ENCODE measurements at places on chromosomes 7 and 10.

DNA sequence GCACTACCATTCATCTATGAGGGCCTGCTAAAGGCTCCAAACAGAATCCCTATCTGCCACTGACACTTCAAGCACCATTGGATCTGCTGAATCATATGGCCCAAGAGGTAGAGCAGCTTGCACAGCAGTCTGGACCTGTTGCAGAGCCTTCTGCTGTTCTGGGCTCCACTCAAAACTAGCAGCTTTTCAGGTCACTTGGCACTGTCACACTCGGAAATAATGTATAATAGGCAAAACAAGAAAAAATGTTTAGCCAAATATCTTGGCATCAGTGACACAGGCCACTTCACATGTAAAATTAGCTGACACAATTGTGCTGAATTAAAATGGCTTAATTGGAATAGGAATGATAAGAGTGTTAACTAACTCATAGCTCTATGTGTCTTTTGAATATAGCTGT lies 1182.9 kb upstream of the LRRTM3 start:
- no peak for DNase-seq

GRCh38 chr7:90869335-90869734 lies 273.2 kb downstream of the CDK14 start:
- no peak for DNase-seq

DNA sequence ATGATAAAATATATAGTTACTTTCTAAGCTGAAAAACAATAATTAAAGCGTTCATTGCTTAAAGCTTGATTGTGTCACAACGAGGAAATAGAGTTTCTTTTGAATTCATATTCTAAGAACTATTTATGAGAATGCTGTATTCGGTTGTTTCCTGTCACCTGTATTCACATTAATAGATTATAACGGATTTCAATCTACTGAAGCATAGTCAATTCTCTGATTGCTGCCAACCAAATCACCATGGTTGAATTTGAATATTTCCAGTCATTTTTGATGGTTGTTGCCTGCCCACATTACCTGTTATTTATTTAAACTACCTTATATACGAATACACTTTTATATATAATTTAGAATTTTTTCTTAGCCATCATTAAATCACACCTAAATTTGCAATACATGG lies 22.0 kb downstream of the IL2RA start:
- DNase-seq, result no peak

DNA sequence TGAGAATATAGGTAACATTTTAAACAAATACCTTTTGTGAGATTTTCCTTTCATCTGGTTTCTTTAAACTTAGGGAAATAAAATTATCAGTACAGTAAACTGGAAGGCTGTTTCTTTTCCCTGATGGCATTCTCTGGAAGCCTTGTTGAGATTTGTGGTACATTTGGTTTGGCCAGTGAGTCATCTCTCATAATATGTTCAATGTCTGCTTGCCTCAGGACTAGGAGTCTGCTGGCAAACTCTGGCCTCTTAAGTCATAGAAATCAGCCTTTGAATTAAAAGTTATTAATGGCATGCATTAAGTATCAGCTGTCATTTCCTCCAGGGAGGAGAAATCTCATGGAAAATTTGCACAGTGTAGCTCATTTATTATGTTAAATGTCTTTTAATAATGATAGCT lies 316.6 kb upstream of the KIAA1217 start:
- no peak for DNase-seq

DNA sequence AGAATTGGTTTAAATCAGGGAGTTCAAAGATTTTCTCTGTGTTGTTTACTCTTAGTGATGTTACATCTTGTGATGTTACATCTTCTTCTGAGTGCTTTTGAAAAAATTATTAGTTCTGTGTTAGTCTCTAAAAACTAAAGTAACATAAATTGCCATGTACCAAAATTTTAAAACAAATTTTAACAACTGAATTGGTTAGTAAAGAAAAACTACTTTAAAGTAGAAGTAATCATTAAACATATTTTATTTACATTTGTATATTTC lies 5.2 kb upstream of the IGF2BP3 start:
- DNase-seq, result no peak

GRCh38 chr7:30752979-30753378 lies 1.0 kb downstream of the INMT start:
- no peak for DNase-seq

- no peak for DNase-seq
Measured at GRCh38 chr7:2411815-2412586, 8.6 kb downstream of the CHST12 start.

DNA sequence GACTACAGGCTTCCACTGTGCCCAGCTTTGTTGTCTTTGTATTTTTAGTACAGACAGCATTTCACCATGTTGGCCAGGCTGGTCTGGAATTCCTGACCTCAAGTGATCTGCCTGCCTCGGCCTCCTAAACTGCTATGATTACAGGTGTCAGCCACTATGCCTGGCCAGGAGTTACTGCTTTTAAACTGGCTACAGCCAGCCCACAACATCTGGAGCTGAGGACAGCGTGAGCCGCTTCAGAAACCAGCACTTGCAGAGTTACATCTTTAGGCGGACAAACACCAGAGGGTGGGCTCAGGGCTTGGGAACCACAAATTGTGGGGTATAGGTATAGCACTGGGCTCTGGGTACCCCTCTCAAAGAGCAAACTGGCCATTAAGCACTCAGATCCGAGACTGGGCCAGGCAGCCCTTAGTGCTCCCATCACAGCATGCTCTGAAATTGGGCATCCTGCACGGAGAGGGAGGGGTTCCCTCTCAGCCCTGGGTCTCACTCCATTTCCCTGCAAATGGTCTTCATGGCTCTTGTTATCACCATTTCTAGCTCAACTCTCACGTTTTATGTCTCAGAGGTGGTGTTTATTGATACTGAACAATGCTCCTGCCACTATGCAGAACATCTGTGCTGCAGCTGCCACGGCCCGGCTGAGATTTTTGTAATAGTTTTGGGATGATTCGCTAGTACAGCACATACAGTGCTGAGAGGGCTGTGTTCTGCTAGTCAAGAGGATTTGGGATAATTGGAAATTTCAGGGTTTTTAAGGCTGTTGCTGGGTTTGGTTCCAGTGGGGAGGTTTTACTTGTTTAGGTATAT lies 146.4 kb upstream of the LYZL2 start:
- DNase-seq, result no peak

DNA sequence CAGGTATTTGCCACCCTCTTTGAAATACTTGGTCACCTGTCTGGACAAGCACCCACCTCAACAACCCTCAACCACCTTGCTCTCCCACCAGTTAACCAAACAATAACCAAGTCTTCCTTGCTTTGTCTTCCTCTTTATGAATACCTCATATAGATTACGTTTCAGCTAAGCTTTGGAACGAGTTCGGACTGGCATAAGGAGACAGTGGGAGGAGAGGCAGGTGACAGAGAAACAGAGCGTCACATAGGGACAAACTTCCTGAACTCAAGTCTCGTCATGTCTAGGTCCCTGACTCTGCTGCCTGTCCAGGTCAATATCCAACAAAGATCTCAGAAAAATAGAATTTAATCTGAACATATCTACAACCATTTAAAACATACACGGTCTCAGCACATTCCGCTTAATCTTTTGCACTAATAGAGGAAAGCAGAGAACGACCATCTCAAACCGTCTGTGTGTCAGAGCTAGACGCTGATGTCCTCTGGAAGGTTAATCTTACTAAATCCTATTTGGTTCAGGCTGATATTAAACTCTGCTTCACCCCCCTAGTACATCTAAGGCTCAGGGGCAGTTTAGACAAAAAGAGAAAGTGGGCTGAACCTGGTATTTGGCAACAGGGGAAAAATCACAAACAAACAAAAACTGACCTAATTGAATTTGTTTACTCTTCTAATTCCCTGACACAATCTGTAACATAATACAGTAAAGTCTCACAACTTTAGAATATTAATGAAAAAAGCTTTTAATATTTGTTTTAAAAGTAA lies 26.4 kb upstream of the SVOPL start:
- no peak for DNase-seq

DNA sequence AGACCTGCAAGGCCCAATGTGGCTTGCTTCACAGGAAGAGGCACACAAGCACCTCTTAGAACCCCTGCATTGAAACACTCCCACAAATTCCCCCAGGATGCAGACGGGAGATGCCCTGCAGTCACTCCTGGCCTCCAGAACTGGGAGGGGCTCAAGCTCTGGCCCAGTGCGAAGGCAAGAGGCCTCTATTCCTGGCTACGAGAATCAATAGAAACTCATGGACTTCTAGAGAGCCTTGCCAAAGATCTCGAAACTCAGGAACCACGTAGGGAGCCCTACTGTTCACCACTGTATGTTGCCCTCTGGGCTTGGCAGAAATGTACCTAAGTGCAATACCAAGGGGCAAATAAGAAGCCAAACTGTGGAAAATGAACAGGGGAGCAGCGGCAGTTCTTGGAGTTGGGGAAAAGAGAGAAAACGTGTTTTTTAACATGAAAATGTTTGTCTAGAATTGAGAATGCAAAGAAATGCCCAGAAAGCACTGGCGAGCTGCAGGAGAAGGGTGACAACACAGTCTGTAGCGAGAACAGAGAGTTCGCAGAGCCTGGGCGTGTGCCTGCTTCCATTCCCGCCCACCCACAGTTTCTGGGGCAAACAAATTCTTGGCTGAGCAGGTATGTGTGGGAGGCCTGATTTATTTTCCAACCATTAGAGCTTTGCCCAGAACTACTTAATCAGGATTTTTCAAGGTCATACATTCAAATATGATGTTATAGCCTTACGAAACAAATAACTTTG lies 260.5 kb upstream of the KLF14 start:
- DNase-seq, result no peak

DNA sequence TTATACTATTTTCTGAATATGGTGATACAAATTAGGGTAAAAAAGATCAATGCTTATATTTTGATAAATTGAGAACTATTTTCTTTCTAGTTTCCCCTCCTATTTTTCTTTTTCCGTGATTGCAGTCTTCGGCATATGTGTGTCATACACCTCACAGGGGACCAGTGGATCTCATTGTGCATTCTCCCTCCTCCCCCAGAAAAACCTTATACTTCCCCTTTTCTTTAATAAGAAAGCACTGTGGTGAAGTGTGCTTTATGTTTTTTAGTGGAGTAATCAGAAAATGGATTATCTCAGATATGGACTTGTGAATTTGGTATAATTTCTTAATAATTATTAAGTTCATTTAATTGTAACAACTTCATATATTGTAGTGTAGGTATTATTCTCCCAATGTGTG lies 72.8 kb downstream of the BICC1 start:
- no peak for DNase-seq

DNA sequence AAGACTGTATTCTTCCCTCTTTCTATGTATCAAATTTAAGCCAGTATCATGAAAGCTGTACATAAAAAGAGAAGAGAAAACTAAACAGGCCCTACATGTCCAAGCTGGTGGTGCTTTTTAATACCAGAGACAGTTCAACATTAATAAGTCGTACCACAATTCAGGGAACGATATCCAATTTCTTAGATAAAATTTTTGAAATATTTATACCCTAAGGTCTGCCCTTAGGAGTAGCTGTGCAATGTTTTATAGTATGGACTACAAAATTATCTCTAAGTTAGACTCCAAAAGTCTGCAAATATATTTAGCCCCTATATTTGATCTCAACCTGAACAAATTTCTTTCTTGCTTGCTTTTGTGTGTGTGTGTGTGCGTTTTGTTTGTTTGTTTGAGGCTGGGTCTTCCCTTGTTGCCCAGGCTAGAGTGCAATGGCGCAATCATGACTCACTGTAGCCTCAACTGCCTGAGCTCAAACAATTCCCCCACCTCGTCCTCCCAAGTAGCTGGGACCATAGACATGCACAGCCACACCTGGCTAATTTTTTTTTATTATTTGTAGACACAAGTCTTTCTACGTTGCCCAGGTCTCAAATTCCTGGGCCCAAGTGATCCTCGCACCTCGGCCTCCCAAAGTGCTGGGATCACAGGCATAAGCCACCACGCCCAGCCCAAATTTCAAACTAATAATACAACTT lies 13.2 kb downstream of the ARHGAP19 start:
- DNase-seq, result no peak

- DNase-seq, result no peak
Measured at GRCh38 chr7:27962273-27962672, 218.3 kb downstream of the JAZF1 start.

- DNase-seq, result no peak
Measured at GRCh38 chr10:99998889-99999288, 10.9 kb downstream of the DNMBP start.

- no peak for DNase-seq
Measured at GRCh38 chr7:22445140-22445743, 54.7 kb downstream of the STEAP1B start.

- DNase-seq, result no peak
Measured at GRCh38 chr10:9681655-9682054, 1336.0 kb upstream of the CELF2 start.

GRCh38 chr7:111164442-111164841 lies 73.5 kb downstream of the LRRN3 start:
- no peak for DNase-seq

- DNase-seq, result peak; percentile 63
Measured at GRCh38 chr10:29998142-29998808, 61.1 kb downstream of the JCAD start.

GRCh38 chr7:81232084-81232799 lies 313.4 kb upstream of the SEMA3C start:
- DNase-seq, result no peak

- no peak for DNase-seq
Measured at GRCh38 chr7:23594879-23595604, 2.1 kb upstream of the CCDC126 start.

DNA sequence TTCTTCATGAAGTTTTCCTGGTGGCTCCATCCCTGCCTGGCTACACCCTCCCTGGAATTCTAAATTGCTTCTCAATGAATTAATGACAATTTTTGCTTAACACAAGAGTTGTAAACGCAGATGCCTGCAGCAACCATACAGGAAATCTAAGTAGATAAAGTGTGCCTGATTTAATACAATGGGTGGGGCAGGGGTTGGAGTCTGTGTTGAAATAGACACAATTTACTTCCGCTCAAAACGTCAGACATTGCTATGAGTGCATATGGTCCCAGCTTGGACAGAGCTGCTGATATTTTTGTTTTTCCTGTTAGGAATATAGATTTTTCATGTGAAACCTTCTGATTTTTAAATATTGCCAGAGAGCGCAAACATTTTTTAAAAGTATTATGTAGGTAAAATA lies 1235.0 kb upstream of the SORCS1 start:
- no peak for DNase-seq

DNA sequence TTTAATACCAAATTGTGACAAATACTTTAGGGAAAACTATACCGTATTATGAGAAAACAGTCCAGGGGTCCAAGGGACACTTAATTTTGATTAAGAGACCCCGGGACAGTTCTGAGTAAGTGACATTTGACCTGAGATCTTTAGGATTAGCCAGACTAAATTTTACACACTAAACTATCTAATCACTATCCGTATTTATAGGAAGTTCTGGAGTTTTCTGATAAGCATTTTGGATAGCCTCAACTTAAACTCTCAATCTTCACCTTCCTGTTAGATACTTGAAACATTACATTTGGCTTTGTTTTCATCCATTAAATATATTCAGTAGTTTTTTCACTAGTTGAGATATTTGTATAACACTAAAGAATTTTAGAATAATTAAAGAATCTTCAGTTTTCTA lies 5.4 kb downstream of the PIK3CG start:
- DNase-seq, result no peak
